ENCODE measurements at places on chromosomes 16 and 17.

DNA sequence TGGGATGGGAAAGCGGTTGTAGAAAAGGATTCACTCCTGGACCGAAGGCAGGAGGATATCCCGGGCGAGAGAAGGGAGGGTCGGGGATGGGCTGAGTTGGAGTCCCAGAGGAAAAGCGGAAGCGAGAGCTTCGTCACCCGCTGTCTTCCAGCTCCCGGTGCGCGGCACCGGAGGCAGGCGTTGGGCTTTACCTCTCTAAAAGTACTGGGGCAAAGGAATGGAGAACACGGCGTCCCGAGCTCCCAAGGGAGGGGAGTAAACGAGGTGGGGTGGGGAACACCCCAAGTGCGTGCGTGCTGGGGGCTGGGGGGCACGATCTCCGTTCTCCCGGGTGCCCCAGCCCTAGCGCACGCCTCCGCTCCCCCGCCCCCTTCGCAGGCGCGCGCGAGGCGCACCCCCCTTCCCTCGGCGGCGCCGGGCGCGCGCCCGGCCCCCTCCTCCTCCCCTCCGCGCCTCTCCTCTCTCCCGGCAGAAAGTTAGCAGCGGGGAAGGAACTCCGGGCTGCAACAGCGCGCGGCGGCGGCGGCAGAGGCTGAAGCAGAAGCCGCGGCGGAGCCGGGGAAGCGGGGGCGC lies at the start of gene HS3ST4:
Gene HS3ST4, plus strand, starts transcription at position 441 of the 573 bp plus-strand sequence.
- DNase-seq = no peak

- DNase-seq = no peak
Measured at GRCh38 chr17:2250140-2251095, 53.2 kb downstream of the SMG6 start.

GRCh38 chr17:17320188-17320910 lies 17.2 kb downstream of the NT5M start:
- DNase-seq = no peak

DNA sequence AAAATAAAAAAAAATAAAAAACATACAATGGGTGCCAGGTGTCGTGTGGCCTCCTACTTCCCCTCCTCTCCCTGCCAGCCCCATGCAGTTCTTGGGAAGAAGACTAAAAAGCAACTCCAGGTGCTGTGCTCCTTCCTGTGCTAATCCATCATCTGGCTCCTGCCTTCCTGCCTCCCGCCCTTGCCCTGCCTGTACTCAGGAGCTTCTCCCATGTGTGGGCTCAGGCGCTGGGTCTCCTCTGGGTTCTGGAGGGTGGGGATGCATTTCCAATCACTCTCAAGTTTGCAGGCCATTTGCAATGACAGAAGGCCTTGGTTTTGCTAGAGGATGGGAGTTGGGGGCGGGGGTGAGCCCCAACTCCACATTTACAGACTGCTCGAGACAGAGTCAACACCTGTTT lies 122.9 kb downstream of the SDK2 start:
- no peak for DNase-seq

DNA sequence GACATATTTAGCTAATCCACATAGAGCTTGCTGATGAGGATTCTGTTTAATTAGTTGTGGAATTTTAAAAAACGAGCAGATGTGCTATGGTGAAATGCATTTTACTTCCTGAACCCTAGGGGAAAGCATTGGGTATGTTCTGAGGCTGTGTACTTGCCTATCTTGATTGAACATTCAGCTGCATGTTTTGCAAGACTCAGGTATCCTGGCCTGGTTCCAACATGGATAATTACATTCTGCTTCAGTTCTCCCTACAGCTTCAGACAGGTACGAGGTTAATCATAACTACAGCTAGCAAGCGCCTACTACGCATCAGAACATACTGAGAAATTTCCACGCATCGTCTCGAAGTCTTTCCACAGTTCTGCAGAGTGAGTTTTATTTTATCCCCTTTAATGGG lies 77.0 kb downstream of the HS3ST2 start:
- no peak for DNase-seq

GRCh38 chr17:57410169-57410568 lies 153.8 kb downstream of the MSI2 start:
- no peak for DNase-seq

GRCh38 chr17:74243013-74243755 lies 29.8 kb downstream of the TTYH2 start:
- DNase-seq = no peak

DNA sequence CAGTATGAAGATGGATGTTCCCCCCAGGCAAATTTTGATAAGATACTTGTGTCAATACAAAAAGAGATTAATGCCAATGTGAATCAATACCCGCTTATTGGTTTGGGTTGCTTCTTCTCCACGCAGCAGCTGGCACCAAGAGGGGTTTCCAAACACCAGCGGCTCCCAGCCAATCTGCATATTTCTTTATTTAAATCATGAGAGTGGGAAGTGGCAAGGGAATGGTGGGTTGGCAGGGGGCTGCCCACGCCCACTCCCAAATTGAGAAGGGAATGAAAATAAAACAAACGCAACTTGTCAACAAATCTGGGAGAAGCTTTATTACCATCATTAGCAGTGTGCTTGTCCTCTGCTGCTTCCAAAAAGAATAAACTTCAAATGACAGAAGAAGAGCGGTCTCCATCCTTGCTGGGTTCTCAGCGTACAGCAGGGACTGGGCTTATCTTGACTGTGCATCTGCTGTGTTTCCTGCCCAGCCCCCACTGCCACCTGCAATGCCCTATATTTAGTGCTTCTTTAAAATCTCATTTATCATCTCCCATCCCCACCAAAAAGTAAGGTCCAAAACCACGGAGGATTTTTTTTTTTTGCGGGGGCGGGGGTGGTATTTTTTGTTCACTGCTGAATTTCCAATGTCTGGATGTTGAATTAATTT lies 34.9 kb upstream of the C16orf78 start:
- no peak for DNase-seq

DNA sequence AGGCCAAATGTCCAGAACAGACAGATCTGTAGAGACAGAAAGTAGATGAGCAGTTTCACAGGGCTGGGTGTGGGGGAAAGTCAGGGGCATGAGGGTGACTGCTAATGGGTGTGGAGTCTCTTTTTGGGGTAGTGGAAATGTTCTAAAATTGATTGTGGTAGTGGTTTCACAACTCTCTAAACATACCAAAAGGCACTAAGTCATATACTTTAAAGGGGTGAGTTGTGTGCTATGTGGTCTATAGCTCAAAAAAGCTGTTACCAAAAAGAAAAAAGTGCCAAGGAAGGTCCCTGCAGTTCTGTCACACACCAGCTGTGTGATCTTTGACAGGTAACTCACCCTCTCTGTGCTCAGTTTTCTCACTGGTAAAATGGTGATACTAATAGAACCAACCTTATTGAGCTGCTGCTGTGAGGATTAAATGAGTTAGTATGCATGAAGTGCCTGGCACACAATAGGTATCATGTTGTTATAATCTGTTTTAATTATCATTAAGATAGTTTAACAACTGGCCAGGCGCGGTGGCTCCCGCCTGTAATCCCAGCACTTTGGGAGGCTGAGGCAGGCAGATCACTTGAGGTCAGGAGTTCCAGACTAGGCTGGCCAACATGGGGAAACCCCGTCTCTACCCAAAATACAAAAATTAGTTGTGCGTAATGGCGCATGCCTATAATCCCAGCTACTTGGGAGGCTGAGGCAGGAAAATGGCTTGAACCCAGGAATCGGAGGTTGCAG lies 10.3 kb downstream of the ITGAX start:
- no peak for DNase-seq

- no peak for DNase-seq
Measured at GRCh38 chr16:85316321-85316919, 204.1 kb upstream of the CIBAR2 start.

DNA sequence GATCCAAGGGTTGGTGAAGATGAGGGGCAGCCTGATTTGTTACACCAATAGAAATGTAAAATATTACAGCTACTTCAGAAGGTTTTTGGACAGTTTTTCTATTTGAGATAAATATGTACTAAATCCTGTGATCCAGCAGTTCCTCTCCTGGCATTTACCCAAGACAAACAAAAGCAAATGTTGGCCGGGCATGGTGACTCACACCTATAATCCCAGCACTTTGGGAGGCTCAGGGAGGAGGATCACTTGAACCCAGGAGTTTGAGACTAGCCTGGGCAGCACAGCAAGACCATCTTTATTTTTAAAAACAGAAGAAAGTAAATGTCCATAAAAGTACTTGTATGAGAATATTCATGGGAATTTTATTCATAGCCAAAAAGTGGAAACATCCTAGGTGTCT lies 64.8 kb upstream of the MRC2 start:
- DNase-seq = no peak

DNA sequence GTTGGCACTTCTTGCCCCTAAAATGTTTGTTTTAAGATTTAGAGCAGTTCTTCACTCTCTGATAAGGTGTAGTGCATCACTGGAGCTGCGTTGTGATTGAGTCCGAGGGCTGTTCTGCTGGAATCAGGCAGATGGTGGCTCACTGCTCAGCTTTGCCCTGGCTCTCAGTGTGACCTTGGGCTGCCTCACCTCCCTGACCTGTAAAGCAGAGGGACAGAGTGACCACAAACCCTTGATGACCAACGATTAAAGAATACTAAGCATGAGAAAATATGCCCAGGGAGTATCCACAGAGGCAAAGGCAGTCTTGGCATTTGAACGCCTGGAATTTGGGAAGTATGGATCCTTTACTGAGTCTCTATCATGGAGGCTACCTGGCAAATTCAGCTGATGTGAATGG lies 18.1 kb downstream of the CMIP start:
- no peak for DNase-seq

DNA sequence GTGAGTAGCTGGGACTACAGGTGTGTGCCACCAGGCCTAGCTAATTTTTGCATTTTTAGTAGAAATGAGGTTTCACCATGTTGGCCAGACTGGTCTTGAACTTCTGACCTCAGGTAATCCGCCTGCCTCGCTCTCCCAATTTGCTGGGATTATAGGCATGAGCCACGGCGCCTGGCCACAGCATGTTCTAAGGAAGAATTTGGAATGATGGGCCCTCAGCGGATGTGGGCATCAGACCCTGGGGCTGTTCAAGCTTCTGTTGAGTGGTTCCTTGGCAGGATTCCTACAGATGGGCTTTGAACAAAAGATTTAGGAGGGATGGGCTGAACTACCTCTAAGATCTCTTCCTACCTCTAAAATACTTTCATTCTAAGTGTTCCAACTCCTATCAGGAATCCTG lies 4.1 kb downstream of the PRPSAP2 start:
- no peak for DNase-seq

GRCh38 chr17:59963738-59964481 lies 630 bp downstream of the RNFT1 start:
- peak; percentile 70 for DNase-seq

DNA sequence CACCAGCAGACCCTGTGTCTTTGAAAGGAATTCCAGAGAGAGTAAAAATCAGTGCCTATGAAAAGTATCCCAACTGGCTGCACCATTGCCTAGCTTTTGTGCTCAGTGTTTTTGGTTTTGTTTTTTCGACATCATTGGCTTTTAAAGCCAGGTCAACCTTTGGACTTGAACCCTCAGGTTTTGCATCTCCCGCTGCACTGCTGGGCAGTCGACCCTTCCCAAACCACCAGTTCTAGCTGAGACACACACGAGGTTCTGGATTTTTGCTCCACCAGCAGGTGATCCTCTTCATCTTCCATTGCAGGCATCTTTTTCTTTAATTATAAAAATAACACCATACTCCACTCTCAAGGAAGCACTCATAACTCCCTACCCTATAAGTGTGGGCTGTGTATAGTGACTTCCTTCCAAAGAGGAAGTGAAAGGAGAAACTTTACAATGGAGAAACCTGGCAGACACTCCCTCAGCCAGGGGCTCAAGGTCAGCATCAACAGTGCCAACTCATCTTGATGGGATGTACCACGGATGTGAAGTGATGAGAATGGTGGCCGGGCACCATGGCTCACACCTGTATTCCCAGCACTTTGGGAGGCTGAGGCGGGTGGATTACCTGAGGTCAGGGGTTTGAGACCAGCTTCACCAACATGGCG lies 57.8 kb downstream of the BMERB1 start:
- no peak for DNase-seq

GRCh38 chr17:80034791-80035686 lies 633 bp downstream of the TBC1D16 start:
- DNase-seq = peak; percentile 30

- DNase-seq = peak; percentile 9
Measured at GRCh38 chr17:15944759-15945526, at the start of gene ADORA2B. ADORA2B (plus strand) TSS chr17:15945130; CDS start chr17:15945249, 119 bp downstream.

Measured in NCI-H2227 treated with DMSO at 0.1 percent for 48 hours (cell line).